Inflammatory macrophage (primary cell): ENCODE measurements at places on chromosomes 7 and 10.

DNA sequence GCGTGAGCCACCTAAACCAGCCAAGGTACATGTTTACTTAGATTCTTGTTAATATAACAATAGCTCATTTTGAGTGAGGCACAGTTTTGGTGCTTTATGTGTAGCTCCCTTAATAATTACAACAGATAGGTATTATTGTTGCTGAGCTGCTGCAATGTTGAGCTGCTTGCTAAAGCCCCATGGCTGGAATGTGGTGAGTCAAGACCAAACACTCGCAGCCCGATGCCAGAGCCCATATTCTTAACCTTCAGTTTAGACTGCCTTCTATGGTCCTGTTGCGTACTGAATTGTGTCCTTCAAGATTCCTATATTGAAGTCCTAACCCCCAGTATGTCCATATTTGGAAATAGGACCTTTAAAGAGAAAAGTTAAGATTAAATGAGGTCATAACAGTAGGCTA is 407.1 kb downstream of the NEBL start:
- DNase-seq, result no peak

GRCh38 chr7:22854158-22855048 is 31.8 kb upstream of the TOMM7 start:
- peak; percentile 88 for DNase-seq

GRCh38 chr7:106827626-106828025 is 37.5 kb upstream of the PIK3CG start:
- DNase-seq, result no peak

- no peak for DNase-seq
These were observed 176.3 kb downstream of the RPS24 start for GRCh38 chr10:78209970-78210369.

DNA sequence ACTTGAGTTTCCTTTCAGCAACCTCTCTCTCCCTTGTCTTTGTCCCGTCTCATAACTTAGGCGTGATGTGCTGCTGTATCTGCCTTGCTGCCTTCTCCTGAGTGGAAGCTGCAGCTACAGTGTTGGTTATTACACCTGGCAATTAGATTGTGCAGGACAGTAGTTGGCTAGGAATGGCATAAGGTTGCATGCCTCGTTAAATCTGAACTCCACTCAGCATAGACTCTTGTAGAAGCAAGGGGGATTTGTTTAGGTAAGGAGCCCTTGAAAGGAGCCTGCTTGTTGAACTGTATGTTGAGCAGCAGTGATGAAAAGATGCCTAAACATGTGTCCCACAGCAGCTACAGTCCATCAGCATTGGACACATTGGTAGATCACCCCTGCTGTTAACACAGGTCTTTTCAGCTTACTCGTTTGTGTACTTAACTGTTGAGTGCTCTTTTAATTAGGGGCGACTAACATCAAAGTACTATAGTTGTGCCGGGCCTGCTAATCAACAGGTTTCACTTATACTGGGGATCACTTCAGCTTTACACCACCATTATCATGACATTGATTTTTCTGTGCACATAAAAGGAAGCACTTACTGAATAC is 225.0 kb downstream of the AUTS2 start:
- DNase-seq, result no peak

GRCh38 chr10:49605939-49606509 is 4.1 kb upstream of the SLC18A3 start:
- DNase-seq, result no peak

GRCh38 chr7:77819021-77819420 is 20.4 kb downstream of the PHTF2 start:
- DNase-seq, result peak; percentile 63

- DNase-seq, result peak; percentile 91
These were observed 1.1 kb upstream of the ITGB8 start for GRCh38 chr7:20329389-20330238.

- no peak for DNase-seq
These were observed 225.3 kb upstream of the ZMIZ1 start for GRCh38 chr10:78843495-78843894.

DNA sequence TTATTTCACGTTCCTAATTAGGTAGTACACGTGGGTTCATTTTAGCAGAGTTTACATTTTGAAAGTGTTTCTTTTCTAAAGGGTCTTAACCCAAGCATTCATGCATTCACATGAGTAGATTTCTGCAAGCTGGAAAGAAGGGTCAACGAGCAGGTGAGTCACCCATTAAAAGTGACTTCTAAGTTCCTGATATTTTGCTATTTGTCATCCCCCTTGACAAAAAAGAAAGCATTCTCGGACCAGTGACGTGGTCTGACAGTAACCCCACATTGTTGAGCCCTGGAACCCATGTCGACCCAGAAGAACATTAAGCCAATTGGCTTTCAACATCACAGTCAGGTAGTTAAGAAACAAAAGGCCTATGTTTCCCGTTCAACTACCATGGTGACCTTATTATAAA is 49.6 kb downstream of the ABCB5 start:
- no peak for DNase-seq

DNA sequence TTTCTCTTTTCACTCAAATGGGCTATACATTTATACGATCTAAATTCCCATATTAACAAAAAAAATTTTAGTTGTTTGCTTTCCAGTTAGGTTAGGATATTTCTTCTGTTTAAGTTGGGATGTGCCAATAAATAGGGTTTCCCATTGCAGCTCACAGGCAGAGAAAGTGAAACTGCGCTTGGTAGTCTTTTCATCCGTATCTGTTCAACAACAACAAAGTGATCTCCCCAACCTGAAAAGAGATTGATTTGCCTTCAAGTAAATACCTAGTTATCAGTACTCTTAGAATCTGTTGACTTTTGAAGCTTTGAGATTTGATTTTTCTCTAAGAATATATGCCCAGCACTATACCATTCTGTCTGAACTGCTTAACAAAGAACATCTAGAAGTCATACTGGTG is 143.4 kb downstream of the DYNC1I1 start:
- no peak for DNase-seq

GRCh38 chr7:125090596-125090995 is 161.0 kb upstream of the POT1 start:
- DNase-seq, result no peak

GRCh38 chr10:103791858-103792257 is 63.5 kb downstream of the SH3PXD2A start:
- DNase-seq, result no peak
